ENCODE measurements at places on chromosomes 11 and 22.
A peak's percentile ranks its signal among the peaks of the same experiment; 100 is the strongest.

GRCh38 chr22:33051960-33052839 is 6.0 kb downstream of the SYN3 start:
- no peak for DNase-seq

DNA sequence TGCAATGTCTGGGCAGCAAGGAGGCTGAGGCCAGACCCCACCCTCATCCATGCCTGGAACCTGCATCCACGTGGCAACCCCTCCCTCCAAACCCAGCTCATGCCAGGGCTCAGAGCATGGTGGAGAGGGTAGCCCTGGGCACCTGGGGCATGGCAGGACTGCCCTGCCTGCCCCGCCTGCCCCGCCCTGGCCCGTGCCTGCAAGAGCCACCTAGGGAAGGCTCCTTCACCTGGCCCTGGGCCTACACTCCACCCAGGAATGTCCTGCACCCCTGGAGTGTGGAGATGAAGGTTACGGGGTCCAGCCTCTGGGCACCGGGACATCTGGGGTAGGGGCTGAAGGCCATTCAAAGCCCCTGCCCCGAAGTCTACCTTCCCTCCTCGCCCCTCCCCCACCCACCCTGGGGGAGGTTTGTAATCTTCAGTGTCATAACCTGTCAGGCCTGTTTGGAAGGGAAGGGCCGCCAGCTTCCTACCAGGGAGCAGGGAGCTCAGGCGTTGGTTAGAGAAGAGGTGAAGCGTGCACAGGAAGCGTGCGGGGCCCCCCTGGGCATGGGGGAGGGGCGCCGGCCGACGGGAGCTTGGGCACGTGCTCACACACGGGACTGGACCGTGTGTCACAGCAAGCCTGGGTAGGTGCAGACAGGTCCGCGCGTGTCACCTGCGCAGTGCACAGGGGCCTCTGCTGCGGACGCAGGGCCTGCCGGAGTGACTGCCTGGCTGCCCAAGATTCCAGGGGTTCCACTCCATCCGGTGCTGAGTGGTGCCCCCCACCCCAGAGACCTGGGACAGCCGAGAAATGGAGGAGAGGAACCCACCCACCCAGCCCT is 30.7 kb upstream of the TH start:
- DNase-seq: no peak

- DNase-seq: peak; percentile 83
Observed at GRCh38 chr11:68889948-68890446, 13.6 kb downstream of the MRPL21 start.

DNA sequence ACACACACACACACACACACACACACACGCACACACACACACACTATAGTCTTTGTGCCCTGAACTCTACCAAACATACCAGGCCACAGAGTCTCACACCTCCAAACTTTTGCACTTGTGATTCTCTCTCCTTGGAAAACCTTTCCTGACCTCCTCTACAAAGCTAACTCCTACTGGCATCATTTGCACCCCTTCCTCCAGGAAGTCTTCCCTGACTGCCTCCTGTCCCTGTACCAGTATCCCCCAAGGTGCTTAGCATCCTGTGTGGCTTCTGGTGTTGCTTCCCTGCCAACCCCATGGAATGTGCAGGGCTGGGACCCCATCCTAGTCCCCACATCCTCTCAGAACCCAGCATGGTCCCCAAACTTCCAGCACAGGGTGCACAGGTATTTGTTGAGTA is 8.9 kb downstream of the TPST2 start:
- no peak for DNase-seq

DNA sequence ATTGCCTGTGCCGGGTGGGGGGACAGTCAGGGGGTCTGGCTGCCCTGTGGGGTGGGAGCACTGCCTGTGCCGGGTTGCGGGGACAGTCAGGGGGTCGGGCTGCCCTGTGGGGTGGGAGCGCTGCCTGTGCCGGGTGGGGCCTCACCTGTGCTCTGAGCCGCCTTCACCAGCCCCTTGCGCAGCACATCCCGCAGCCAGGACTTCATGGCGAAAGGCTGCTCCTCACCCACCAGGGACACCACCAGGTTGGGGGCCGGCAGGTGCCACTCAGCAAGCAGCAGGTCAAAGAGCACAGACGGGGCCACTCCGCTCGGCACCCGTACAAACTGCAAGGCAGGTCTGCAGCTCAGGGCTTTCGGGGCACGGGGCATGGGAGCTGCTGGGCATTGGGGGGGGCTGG is 21.4 kb downstream of the TSSC4 start:
- no peak for DNase-seq

DNA sequence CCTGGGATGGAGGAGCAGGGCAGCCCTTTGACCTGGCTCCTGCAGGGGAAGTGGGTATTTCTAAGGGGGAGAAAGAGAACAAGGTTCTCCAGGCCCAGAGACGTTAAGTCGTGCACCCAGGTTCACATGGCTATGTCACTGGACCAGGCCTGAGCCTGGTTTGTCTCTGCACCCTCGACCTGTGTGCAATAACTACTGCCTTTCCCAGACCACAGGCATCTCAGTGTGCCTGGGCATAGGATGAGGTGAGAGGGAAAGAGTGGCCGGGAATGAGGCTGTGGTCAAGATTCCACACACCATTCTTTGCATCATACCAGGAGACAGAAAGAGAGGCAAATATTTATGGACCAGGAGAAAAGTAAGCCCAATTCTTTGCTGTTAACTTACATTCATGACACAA is 66.8 kb downstream of the PRR5L start:
- no peak for DNase-seq

DNA sequence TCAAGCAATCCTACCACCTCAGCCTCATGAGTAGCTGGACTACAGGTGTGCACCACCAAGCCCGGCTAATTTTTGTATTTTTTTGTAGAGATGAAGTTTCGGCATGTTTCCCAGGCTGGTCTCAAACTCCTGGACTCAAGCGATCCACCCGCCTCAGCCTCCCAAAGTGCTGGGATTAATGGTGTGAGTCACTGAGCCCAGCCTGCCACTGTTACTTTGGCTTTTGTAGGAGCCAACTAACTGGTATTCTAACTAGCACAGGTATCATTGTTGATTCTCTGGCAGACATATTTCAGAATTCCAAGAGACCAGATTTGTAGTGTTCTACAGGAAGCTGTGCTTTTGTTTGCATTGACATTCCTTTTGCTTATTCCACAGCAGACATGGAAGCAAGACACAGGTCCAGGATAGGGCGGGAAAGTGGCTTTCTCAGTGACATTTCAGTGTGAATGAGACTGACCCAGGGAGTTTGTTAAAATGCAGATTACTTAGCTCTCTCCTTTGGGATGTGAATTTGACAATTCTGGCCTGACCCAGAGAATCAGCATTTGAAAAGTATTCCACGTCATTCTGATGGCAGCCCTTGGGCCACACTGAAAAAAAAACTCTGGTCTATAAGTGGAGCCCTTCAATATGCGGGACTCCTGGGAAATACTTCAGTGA is 52.2 kb upstream of the PAX6 start:
- no peak for DNase-seq

GRCh38 chr11:109229682-109230081 is 192.3 kb upstream of the C11orf87 start:
- no peak for DNase-seq

DNA sequence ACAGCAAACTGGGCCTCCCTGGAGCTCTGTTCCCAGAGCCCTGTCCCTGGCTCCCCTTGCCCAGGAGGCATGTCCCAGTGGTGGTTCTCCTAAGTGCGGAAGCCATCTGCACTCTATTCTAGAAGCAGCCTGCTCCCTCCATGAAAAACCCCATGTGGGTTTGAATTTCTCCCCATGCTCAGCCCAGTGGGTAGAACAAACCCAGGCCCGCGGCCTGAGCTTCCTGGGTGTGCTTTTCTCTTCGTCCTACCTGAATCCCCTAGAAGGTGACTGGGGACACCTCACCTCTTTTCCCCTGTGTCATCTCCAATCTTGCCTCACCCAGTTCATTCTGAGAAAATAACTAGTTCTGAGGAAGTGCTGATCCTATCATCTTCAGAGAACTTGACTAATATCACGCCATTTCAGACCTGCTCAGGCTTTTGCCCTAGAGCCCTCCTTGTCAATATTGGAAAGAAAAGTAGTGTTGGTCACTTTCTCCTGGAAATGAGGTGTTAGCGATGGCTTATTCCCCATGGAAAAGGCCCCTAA is 15.9 kb downstream of the IL10RA start:
- no peak for DNase-seq

DNA sequence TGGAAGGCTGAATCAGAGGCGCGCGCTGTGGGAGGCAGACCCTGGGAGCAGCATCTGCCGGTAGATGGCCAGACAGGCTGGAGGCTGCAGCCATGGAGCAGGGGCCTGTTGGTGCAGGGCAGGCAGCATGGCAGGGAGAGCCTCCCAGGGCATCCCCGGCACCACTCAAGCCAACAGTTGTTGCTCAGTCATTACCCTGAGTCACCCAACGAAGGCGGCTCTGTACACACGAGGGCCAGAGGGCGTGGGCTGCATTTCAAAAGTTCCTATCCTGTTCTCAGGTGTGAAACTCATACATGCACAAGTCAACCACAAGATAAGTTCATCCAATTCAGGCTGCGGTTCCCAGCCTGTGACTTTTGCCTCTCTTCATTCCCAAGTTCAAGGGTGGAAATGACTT is 2.6 kb downstream of the ANO1 start:
- DNase-seq: no peak

DNA sequence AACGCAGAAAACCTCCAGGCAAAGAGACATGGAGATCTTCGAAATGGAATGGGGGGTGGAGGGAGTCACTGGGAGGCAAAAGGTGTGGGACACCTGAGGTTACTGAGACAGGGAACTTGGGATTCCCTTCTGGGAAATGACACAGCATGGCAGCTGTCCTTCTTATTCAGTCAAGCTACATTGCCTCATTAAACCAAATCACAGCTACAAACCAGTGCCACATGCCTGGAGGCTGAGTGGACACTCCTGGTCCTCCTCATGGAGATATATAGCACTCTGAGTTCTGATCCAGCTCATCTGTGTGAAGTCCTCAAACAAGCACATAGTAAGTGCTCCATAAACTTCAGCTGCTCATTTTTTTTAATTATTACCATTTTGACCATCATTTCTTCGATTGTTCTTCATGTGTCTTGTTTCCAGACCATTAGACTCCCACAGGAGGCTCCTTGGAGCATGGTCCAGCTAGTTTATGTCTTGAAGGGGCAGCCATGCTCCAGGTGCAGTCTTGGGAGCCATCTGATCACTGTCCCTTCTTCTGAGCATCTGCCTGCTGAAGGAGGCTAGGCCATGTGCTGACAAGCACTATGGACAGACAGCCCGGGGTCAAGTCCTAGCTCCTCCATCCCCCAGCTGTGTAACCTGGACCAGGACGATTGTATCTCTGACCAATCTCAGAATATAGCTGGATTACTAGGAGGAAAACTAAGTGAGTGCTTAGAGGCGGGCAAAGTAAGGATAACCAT is 9.7 kb upstream of the FXYD2 start:
- DNase-seq: no peak

GRCh38 chr11:12242966-12243365 is 132.6 kb downstream of the MICAL2 start:
- DNase-seq: no peak

DNA sequence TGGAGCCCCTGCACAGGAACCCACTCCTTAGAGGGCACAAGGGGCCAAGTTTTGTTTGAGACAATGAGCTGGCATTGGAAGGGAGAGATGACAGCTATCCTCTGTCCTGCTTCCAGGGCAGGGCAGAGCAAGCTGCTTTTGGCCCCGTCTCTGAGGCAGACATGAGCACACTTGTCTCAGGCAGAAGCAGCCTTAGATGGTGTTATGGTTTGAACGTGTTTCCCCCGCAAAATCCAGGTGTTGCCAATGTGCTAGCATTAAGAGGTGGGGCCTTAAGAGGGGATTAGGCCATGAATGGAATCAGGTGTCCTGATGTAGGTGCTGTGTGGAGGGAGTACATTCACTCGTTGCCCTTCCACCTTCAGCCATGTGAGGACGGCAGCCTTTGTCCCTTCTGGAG is 2.5 kb downstream of the TP53AIP1 start:
- no peak for DNase-seq

DNA sequence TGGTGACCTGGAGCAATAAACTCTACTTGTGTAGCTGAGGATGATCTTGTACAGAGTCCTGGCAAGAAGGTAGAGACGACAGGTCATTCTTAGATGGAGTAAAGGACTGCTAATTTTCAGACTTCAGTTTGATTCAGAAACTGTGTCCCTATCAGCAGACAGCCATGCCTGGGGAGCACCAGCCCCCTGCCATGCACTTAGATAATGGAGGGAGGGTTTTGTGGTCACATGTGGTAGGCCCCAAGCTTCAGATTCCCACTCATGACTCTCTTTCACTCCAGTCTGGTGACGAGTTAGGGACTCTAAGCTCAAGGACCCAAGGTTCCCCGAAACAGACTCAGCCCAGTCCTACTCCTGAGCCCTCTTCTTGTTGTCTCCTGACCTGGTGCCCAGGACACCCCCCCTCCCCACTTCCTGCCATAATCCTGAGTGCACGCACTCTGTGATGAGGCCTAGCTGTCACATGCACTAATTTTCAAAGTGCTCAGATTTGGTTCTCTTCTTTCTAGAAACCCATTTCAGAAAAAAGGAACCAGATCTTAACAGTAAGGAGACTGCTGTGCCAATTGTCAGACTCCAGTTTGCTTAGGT is 10.2 kb upstream of the AMPD3 start:
- no peak for DNase-seq

Data from BE2C (cell line).